ENCODE measurements at places on chromosomes 11 and 22.

DNA sequence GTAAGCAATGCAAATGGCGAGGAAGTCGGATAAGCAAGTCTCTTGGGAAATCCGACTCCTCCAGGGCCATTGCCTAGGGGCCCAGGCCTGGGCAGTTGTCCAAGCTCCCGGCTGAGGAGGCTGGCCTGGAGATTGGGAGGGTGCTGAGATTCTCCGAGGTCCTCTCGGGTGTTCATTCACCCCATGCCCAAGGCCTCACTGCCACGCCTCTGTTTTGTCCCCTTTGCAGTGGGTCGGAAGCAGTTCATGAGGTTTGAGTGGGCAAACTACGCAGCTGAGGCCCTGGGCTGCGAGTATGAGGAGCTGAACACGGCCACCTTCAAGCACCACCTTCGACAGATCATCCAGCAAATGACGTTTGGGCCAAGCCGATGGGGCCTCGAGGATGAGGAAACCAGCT is 81.3 kb downstream of the MYO18B start:
- no peak overlapping the region for H3K27ac ChIP-seq
- no peaks in the 10 kb centered on the region for H3K4me1 ChIP-seq
- no peak overlapping the region for H3K4me3 ChIP-seq
- peaks cover 2% of the 10 kb centered on the region for H3K36me3 ChIP-seq
- no peak for DNase-seq

GRCh38 chr22:50216684-50217520 is 16.1 kb downstream of the SELENOO start:
- no peak overlapping the region for H3K27ac ChIP-seq
- peaks cover 25% of the 10 kb centered on the region for H3K36me3 ChIP-seq
- DNase-seq, result no peak
- H3K4me1 ChIP-seq, result peaks cover 1% of the 10 kb centered on the region

DNA sequence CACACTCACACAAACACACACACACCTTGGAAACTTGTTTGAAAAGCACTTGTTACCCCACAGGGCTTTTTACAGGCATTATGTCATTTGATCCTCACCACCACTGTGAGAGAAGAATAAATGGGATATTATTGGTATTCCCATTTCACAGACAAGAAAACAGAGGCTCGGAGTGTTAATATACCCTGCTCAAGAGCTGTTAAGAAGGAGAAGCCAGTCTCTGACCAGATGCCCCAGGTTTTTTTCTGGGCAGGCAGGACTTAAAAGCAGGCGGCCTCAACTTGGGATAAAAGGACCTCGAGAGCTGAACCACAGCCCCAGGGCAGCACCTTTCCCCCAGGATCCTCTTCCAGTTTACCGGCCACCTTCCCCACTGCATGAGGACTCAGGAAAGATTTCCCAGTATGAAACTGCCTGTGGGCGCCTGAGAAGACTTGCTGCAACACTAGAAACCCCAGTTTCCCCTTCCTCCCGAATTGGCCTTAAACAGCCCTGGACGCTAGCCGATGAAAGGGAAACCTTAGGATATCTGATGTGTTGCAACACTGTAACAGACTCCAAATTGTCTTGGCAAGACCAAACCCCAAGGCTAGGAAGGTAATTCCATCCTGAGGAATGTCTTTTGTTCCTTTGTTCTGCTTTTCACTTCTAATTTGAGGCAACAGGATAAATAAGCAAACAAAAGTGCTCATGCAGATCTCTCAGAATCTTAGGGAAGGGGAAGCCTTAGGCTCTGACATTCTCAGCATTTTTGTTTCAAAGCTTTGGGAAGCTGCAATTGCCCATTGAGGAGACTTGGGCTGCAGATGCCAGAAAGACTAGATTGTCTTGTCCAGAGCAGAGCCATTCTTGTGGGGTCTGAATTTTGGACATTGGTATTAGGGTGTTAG is 173.5 kb downstream of the TRIM29 start:
- H3K4me3 ChIP-seq, result no peak overlapping the region
- no peak overlapping the region for H3K27ac ChIP-seq
- no peak for DNase-seq
- H3K36me3 ChIP-seq, result no peaks in the 10 kb centered on the region

- no peak overlapping the region for H3K4me3 ChIP-seq
- H3K36me3 ChIP-seq, result no peaks in the 10 kb centered on the region
- H3K27me3 ChIP-seq, result no peaks in the 10 kb centered on the region
- DNase-seq, result no peak
- H3K27ac ChIP-seq, result no peak overlapping the region
- H3K4me1 ChIP-seq, result no peaks in the 10 kb centered on the region
These were observed 267.7 kb downstream of the LARGE1 start for GRCh38 chr22:33652615-33653014.

DNA sequence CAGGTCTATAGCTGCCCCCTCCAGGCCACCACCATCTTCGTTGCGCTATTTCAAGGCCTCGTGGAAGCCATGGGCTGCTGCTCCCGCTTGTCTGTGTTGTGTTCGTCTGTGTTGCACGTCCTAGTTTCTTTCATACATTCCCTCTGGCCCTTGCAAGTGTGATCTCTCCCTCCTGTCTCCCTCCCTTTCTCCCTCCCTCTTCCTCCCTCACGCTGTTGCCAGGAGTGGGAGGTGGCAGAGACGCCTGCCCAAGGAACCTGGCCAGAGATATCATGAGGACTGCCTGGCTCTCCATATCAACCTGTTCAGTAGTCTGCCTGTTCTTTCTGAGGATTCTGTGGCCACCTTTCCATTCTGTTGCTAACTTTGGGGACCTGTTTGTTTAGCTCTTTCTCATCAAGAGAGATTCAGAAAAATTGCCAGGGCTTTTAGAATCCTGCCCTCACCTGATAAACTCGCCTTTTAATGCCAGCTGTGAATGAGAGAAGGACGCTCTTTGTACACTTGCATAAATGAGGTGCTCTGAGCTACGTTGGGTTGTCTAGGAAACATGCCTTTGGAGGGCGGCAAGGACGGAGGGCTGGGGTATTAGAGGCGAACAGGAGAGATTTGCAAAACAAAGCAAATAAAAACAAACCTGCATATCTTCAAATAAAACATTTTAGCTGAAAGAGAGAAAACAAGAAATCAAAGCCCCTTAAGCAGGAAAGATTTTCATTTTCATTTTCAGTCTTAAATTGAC is 185.2 kb downstream of the TBC1D22A start:
- peaks cover 3% of the 10 kb centered on the region for H3K4me1 ChIP-seq
- H3K36me3 ChIP-seq, result peaks cover 13% of the 10 kb centered on the region
- H3K4me3 ChIP-seq, result no peak overlapping the region
- no peaks in the 10 kb centered on the region for H3K27me3 ChIP-seq
- DNase-seq, result peak; percentile 12
- no peak overlapping the region for H3K27ac ChIP-seq

DNA sequence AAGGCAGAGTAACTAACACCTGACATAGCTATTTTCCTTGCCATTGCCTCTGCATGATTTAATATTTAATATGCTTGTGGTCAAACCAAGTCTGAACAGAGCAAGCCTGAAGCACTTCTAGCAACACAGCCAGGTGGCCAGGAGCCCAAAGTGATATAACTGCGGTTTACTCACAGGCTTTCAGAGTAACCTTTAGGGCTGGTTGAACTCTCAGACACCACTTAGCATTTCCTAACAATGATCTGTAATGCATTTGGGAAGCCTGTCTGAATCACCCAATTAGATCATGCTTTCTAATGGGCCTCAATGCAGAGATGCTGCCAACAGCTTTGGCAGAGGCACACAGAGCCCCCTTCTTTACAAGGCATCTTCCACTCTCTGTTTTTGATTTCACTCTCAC is 96.1 kb downstream of the FDX1 start:
- peaks cover 52% of the 10 kb centered on the region for H3K36me3 ChIP-seq
- no peaks in the 10 kb centered on the region for H3K27me3 ChIP-seq
- DNase-seq, result peak; percentile 43
- peak overlapping the region; percentile 86 for H3K27ac ChIP-seq

DNA sequence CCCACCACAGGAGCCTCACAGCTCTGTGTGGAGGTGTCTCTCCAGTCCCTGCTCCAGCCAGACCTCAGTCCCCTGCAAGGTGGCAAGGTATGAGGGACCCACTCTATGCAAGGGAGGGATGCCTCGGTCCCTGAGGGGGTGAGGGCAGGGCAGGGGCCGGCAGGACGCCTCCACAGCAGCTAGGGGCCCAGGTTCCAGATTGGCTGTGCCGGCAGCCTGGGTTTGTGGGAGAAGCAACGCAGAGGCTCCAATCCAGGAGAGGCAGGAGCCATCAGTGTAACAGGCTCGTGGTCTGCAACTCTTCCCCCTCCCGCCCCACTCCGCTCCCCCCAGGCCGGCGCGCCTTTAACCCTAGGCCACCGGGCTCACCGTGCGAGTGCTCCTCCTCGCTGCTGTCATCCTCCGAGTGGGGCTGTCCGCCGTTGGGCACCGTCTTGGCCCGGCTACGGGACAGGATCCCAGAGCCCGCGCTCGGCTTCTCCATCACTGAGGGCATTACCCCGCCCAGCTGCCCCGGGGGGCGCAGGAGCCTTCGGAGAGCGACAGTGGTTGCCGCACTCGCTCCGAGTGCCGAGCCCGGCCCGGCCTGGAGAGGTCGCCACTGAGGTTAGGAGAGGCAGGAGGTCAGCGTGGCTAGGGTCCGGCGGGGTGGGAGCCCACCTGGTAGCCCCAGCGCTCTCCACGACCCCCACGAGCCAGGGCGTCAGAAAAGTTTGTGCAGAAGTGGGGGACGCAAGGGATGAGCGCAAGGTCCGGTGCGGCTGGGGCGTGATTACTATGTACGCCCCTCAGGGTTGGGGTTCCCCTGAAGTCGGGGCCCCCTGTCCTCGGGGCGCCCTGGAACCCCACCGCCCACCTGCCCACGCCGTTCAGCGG is 765 bp downstream of the RCOR2 start:
- H3K36me3 ChIP-seq, result no peaks in the 10 kb centered on the region
- H3K27me3 ChIP-seq, result peaks cover 7% of the 10 kb centered on the region
- H3K27ac ChIP-seq, result no peak overlapping the region

DNA sequence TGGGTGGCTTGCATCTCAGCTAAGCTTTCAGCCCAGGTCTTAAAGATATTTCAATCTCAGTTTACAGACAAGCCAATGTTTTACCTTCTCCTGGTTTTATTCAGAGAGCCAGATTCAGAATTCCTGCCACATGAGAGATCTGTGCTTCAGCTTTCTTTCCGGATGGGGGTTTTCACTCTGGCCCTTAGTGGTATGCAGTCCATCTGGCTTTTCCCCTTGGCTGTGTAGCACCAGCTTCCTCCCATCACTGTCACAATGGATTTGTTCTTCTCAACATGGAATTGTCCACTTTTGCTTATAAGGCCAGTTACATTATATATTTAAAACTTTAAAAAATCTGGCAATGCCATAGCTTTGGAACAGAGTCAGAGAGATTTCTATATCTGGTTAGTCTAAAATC is 303.9 kb downstream of the ETS1 start:
- H3K4me3 ChIP-seq, result no peak overlapping the region
- DNase-seq, result no peak
- H3K27ac ChIP-seq, result no peak overlapping the region

DNA sequence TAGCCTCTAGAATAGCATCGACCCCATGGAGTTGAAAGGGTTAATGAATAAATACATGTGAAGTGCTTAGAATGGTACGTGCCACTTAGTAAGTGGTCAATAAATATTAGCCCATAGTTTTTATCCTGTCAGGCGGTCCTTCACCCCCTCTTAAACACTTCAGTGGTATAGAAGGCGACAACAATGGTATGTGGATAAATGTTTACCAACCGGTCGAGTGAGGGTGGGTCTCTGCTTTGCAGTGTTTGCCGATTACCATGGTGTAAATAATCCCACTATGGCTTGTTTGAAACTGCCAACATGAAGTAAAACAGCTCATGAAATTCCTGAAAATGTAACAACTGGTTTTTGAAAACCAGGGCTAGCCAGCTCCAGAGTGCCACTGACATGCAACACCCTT is 541.2 kb downstream of the BUD13 start:
- DNase-seq, result no peak
- no peaks in the 10 kb centered on the region for H3K4me1 ChIP-seq
- no peaks in the 10 kb centered on the region for H3K36me3 ChIP-seq

- peaks cover 3% of the 10 kb centered on the region for H3K4me1 ChIP-seq
- DNase-seq, result no peak
- H3K27ac ChIP-seq, result no peak overlapping the region
- H3K36me3 ChIP-seq, result no peaks in the 10 kb centered on the region
- peaks cover 2% of the 10 kb centered on the region for H3K27me3 ChIP-seq
These were observed 44.8 kb upstream of the ANO3 start for GRCh38 chr11:26287067-26287518.

DNA sequence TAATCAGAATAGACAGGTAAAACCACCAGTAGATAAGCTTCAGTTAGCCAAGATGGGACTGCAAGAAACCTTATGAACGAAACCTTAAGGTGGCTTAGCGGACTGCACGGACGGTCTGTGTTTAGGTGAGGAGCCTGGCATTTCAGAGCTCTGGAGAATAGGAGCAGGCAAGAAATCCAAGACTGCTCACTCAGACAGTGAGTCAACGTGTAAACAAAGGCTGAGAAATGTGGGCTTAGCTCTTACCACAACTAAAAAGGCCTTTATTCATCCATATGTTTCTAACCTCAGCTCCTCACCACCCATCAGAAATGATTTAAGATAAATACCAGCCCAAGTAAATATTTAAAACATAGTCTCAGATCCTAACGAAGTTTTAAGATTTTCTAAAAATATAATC is 657.7 kb downstream of the OPCML start:
- no peak overlapping the region for H3K27ac ChIP-seq
- no peaks in the 10 kb centered on the region for H3K36me3 ChIP-seq
- no peak for DNase-seq
- no peak overlapping the region for H3K4me3 ChIP-seq
- H3K4me1 ChIP-seq, result no peaks in the 10 kb centered on the region
- no peaks in the 10 kb centered on the region for H3K27me3 ChIP-seq

- no peak overlapping the region for H3K27ac ChIP-seq
- DNase-seq, result peak; percentile 54
- no peaks in the 10 kb centered on the region for H3K4me1 ChIP-seq
- H3K27me3 ChIP-seq, result peaks cover 3% of the 10 kb centered on the region
- no peak overlapping the region for H3K4me3 ChIP-seq
- no peaks in the 10 kb centered on the region for H3K36me3 ChIP-seq
These were observed 18.8 kb downstream of the P2RY2 start for GRCh38 chr11:73236854-73237253.

GRCh38 chr22:27987557-27987956 is 68.5 kb upstream of the PITPNB start:
- no peak overlapping the region for H3K4me3 ChIP-seq
- H3K27ac ChIP-seq, result no peak overlapping the region
- no peaks in the 10 kb centered on the region for H3K27me3 ChIP-seq
- peak; percentile 40 for DNase-seq
- H3K36me3 ChIP-seq, result no peaks in the 10 kb centered on the region

- no peak overlapping the region for H3K4me3 ChIP-seq
- DNase-seq, result no peak
- H3K4me1 ChIP-seq, result peaks cover 6% of the 10 kb centered on the region
- H3K27ac ChIP-seq, result no peak overlapping the region
- no peaks in the 10 kb centered on the region for H3K36me3 ChIP-seq
- peaks cover 35% of the 10 kb centered on the region for H3K27me3 ChIP-seq
These were observed 1.6 kb downstream of the CCND1 start for GRCh38 chr11:69642549-69642912.

DNA sequence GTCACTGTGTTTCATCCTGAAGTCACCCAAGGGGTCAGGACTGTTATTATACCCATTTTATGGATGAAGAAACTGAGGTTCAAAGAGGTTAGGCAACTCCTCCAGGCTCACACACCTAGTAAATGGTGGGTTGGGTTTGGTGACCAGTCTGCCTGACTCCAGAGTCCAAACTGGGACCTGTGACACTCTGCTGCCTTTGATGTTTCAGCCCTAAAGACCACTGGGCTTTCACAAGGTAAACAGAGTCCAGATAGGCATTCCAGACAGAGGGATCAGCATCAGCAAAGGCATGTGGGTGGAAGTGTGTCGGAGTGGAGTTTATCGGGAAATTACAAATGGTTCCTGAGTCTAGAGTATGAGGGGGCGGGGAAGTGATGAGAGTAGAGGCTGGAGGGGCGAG is 38.5 kb downstream of the MICAL2 start:
- H3K4me1 ChIP-seq, result peaks cover 77% of the 10 kb centered on the region
- H3K27ac ChIP-seq, result peak overlapping the region; percentile 92
- peaks cover 25% of the 10 kb centered on the region for H3K36me3 ChIP-seq

Data from activated CD8-positive, alpha-beta memory T cell treated with anti-CD3 and anti-CD28 coated beads, Interleukin-2, amount 10 ng/mL, durations not matched to agents 7 days and 5 days (primary cell).